GM19239 (cell line): ENCODE measurements at places on chromosomes 1 and 21.

- DNase-seq, result no peak
These were observed 123.4 kb upstream of the KCNK1 start for GRCh38 chr1:233490488-233490887.

DNA sequence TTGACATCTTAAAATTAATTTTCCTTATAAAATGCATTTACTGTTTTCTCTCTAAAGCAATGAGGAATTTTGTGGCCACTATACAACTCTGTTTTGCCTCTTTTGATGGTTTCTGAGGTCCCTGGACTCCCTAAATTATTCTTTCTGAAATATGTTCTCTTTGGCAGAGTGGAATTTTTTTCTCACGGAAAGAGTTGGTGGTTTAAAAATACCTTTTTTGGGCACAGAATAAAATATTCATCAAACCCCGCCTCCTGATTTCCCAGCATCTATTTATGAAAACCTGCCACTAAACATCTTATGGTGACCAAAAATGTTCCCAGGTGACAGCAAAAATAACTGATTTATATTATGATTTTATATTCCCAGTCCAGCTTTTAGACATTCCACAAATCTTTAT is 165.3 kb upstream of the SYT6 start:
- DNase-seq, result no peak

DNA sequence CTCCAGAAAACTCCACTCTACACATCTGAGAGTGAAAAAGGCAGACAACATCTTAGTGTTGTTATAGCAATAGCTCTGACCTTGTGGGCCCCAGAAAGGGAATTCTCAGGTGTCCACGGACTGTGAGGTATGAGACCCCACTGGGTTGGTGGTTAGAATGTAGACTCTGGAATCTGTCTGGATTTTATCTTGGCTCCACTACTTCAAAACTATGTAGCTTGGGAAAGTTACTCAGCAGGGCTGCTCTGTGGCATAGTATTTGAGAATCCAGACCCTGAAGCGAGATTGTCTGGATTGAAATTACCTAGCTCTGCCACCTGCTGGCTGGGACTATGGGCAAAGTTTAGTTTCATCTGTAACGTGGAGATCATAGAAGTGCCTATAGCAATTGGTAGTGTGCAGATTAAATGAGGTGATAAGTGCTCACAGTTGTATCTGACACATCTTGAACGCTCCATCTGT is 25.8 kb downstream of the PRDM2 start:
- DNase-seq, result no peak

GRCh38 chr21:44271558-44272283 is 10.0 kb upstream of the DNMT3L start:
- no peak for DNase-seq

DNA sequence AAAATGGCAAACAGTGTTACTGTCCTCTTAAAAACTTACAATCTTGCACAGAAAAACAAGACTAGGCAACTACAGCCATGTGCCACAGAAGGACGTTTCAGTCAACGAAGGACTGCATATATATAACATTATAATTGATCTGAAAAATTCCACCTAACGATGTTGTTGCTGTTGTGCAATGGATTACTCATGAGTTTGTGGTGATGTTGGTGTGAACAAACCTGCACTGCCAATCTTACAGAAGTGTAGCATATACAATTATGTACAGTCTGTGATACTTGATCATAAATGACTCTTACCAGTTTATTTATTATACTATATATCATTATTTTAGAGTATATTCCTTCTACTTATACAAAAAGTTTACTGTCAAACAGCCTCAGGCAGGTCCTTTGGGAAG is 6.8 kb upstream of the VAMP4 start:
- DNase-seq, result no peak

- no peak for DNase-seq
These were observed 961 bp upstream of the VCAM1 start for GRCh38 chr1:100718581-100718980.

GRCh38 chr1:41894101-41894807 is 24.5 kb downstream of the HIVEP3 start:
- DNase-seq, result no peak

GRCh38 chr1:210441028-210441427 is 112.3 kb downstream of the HHAT start:
- no peak for DNase-seq

- no peak for DNase-seq
These were observed 26.2 kb upstream of the CNN3 start for GRCh38 chr1:94953107-94953506.

GRCh38 chr1:38744452-38745350 is 114.9 kb downstream of the RRAGC start:
- DNase-seq, result no peak

DNA sequence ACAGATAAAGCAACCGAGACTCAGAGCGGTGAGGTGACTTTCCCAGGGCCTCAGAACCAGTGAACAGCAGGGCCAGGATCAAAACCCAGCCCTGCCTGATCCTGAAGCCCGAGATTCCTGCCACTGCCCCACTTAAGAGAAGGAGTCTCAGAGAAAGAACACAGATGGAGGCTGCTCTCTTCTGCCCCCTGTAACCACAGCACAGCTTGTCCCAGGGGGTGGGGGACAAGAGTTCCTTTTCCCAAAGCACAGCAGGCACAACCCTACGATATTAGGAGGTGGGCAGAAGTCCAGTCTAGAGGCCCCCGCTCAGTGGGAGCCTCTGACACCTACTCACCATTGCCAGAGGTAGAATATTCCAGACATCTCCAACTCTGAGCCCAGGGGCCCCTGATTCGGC is 24.0 kb upstream of the VWA5B1 start:
- DNase-seq, result no peak

GRCh38 chr1:36941316-36941978 is 92.9 kb downstream of the GRIK3 start:
- no peak for DNase-seq

- no peak for DNase-seq
These were observed 97.6 kb downstream of the OSBPL9 start for GRCh38 chr1:51714374-51715019.

GRCh38 chr1:247337961-247338360 is 6.3 kb upstream of the ZNF496 start:
- no peak for DNase-seq

DNA sequence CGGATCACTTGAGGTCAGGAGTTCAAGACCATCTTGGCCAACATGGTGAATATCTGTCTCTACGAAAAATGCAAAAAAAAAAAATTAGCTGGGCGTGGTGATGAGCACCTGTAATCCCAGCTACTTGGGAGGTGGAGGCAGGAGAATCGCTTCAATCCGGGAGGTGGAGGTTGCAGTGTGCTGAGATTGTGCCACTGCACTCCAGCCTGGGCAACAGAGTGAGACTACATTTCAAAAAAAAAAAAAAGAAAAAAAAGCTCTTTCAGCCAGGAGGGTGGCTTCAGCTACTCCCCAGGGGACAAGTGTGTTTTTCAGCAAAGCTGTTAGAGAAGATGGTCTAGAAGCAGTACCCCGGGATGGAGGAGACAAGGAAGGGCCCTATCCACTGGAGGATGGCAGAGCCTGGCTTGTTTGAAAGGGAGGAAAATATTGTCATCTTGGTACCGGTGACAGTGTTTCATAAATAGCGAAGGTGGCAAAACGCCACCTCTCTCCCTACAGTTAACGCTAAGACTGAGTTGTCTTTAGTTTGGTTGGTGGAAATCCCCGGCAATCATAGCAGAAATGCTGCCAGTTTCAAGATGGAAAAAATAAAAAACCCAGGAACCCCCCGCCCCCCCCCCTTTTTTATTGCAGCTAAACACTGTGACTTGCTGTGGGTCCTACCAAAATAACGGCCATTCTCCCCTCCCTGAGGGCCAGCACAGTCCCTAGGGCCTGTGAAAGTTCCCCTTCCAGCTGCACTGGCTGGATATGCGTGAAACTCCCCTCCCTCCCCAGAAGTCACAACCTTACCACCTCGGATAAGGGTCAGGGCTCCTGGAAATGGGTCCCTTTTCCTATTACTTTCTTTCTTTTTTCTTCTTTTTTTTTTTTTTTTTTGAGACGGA is 3.5 kb downstream of the PIK3CD start:
- DNase-seq, result no peak

GRCh38 chr21:31397939-31398338 is 53.9 kb upstream of the TIAM1 start:
- no peak for DNase-seq

GRCh38 chr1:22140694-22141093 is 2.2 kb downstream of the WNT4 start:
- DNase-seq, result no peak

GRCh38 chr1:53341961-53342707 is 14.3 kb upstream of the LRP8 start:
- DNase-seq, result no peak

- no peak for DNase-seq
These were observed 2.5 kb upstream of the BCL10 start for GRCh38 chr1:85278853-85279314.

DNA sequence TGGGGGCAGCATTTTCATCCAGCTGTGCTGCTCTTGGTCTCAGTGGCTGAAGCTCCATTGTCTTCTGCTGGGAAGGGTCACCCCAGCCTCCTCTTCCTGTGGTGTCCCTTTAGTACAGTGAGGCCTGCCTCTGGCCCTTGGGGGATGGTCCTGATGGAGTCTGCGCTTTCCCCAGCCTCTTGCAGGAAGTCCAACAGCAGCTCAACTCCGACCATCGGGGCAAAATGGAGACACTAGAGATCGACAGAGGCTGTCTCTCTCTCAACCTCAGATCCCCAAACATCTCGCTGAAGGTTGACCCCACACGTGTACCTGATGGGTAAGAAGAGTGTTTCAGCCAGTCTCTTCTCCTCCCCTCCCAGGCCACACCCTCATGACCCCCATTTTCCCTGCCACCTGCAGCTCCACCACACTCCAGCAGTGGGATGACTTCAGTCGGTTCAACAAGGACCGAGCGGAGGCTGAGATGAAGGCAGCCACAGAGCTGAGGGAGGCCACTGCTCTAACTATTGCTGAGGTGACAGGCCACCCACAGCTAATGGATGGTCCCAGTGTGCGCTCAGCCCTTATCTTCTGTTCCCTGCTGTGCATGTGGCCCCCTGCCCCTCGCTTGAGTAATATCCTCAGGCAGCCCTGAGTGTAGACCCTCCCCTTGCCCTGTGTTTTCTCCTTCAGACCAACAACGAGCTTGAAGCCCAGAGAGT is 2.0 kb upstream of the ADPRS start:
- no peak for DNase-seq

DNA sequence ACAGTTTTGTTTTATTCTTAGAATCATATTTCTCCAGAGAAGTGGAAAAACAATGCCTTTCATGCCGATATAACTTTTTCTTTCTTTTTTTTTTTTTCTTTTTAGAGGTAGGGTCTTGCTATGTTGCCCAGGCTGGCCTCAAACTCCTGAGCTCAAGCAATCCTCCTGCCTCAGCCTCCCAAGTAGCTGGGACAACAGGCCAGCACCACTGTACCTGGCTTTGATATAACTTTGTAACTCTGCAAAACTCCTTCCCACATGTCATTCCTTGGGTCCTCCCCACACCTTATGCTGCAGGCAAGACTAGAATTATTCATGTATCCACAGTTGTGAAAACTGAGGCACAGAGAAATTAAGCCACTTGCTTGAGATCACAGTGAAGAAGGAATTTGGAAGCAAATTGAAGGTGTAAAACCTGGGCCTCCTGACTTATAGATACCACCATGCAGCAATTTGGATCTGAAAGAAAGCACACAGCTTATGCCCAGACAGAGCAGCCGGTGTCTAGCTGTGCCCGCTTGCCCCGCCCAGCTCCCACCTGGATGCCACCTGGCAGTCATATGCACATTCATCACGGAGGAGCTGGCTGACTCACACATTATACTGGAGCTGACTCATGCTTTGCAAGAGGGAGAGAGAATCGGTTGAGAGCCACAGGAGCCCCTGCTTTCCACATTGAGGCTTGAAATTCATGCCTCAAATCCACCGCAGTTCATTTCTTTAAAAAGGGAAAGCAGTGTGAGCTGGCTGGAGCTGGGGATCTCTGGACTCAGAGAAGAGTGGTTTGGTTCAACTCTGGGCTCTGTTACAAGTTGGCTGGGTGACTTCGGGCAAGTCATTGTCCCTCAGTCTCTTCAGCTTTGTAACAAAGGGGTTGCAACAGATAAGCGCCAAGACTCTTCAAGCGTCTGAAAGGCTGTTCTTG is 8.3 kb upstream of the SLC2A1 start:
- DNase-seq, result no peak

- DNase-seq, result peak; percentile 63
These were observed 11.5 kb upstream of the HCRTR1 start for GRCh38 chr1:31605908-31606427.

DNA sequence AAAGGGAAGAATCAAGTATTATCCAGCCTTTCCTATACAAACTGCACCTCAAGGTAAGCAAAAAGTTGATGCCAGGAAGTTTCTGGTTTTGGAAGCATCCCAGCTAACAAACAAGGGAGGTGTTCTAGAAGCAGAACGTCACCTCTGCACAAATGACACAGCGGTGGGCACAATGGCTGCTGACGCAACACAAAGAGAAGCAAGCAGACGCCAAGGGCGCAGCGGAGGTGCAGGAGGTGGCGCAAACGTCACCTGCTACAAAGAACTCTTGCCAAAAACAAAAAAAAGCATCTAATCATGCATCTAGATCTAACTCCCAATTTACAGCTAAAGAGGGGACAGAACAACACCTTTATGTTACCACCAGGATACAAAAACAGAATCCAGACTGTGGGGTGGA is 88.5 kb downstream of the NPHP4 start:
- DNase-seq, result no peak

- no peak for DNase-seq
These were observed 260.7 kb upstream of the BRINP3 start for GRCh38 chr1:190738317-190738716.

GRCh38 chr1:44807364-44808062 is 362 bp upstream of the DYNLT4 start:
- peak; percentile 77 for DNase-seq

- DNase-seq, result no peak
These were observed 44.2 kb upstream of the PIGV start for GRCh38 chr1:26743426-26744059.

DNA sequence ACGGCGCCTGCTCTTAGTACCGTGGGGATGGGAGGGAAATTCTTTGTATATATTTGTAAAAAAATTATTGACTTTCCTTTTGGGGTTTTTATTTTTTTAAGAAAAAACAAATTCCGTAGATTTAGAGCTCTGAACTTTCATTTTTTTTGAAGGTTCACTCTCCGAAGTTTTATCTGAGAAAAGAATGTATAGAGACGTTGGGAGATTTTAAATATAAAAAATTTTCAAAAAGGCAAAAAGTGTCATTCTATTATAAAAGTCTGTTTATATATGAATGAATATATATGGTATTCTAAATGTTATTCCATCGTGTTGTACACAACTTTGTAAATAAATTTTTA is 2.4 kb downstream of the FOXD3 start:
- no peak for DNase-seq

DNA sequence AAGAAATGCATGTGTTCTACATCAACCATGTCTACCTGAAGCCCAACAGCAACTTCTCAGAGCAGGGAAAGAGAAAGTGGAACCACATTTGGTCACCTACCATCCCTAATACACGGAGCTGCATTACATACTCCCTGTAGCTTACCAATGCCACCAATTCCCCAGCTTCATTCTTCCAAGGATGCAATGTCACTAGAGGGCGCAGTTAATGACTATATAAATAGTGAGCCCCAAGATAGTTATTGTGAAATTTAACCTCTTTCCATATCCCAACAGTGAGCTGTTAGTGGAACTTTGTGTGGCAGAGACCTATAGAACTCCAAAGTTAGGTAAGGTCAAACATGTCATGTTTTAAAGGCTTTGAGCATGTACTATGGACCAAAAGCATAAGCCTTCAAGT is 618.3 kb downstream of the SMYD3 start:
- no peak for DNase-seq
